Stimulated activated CD4-positive, alpha-beta T cell treated with anti-CD3 and anti-CD28 coated beads, Interleukin-12 subunit alpha, Interleukin-12 subunit beta, amount 100 ng/mL, for 24 hours (primary cell): ENCODE measurements at places on chromosomes 16 and 17.

GRCh38 chr16:88928405-88929090 is 48.5 kb downstream of the CBFA2T3 start:
- no peak for DNase-seq

GRCh38 chr17:36036235-36036634 is 18.5 kb upstream of the CCL23 start:
- no peak for DNase-seq

GRCh38 chr16:29316761-29317183 is 89.7 kb downstream of the NPIPB11 start:
- DNase-seq: no peak

DNA sequence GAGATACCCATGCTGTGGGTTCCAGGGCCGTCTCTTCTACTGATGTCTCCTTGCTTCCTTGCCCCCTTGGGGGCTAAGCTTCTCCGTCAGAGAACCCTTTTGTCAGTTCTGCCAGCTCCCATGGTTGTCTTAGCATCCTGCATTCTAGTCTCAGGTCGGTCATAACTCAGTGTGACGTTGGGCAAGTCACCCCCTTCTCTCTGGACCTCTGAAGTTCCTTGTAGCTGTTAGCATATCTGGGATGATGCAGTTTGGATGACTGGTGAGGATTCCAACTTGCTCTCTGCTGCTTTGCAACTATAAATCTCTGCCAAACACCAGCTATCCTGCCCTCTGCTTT is 8.9 kb upstream of the MYL4 start:
- DNase-seq: no peak

DNA sequence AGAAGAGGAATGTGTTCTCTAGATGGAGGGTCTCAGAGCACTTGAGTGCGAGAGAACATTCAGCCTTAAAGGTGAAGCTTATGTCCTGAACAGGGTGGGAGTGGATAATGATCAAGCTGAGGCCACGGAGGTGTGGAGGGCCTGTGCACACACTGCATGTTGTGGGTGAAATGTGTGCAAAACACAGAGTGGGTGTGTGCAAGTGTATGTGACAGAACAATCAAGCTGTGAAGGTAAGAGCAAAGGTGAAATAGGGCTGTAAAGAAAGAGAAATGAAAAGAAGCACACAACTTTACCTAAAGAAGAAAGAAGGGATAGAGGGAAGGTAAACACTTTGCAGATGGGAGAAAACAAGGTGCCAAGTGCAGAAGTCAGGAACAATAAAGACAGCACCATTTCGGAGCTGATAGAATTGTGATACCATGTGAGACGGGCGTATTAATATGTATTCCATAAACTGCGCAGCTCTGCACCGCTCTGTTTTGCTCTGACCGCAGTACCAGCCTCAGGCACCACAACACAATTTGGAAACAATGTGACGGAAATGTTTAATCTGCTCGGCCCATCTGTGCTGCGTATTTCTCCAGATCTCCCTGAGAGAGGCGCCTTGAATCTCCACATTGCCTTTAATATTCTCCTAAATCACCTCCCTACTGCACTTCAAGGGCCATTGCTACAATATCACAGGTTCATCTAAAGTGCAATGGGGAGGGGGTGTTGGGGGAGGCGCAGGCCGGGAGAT is 40.6 kb downstream of the SNX11 start:
- no peak for DNase-seq

- DNase-seq: no peak
Measured at GRCh38 chr16:1159973-1160772, 7.3 kb downstream of the CACNA1H start.
